ENCODE measurements at places on chromosomes 6 and 20.

DNA sequence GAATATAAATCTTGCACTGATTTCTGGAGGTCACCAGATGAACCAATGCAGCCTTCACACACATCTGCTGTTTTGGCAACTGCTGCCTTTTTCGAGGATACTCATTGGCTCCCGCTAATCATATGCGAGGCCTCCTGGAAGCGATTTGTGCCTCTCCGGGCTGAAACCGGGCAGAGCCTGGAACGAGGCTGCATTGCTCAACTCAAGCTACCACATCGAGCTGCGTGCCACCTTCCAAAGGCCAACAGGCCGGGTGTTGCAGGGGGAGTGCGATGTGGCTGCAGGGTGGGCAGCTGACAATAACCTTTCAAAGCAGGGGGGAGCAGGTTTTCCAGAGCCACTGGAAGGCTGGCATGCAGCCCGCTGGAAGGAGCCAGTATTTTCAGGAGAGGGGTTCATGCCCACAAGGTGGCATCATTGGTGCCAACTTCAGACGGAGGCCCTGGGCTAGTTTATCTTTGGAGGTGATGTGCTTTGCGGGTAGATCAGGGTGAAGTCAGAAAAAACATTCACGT is 122.6 kb upstream of the IFNGR1 start:
- DNase-seq = no peak

DNA sequence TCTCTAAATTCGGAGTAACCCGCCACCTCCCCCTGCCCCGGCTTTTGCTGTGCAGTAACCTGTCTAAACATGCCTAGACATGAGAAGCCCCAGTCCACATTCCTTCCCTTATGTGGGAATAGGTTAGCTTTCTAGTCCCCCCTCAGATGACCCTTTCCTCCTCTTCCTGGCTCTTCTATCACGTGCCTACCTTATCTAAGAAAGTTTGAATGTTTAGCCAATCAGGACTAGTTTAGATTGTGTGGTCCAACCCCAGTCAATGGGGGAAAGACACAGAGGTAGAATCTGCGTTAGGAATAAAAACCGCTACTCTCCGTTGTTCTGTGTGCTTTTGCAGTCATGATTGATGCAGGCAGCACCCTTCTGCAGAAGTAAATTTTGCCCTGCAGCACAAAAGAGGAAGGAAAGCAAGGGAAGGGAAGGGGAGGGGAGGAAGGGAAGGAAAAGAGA is 69.0 kb upstream of the CD93 start:
- no peak for DNase-seq

- no peak for DNase-seq
Observed at GRCh38 chr6:100677240-100677639, 203.9 kb downstream of the ASCC3 start.

DNA sequence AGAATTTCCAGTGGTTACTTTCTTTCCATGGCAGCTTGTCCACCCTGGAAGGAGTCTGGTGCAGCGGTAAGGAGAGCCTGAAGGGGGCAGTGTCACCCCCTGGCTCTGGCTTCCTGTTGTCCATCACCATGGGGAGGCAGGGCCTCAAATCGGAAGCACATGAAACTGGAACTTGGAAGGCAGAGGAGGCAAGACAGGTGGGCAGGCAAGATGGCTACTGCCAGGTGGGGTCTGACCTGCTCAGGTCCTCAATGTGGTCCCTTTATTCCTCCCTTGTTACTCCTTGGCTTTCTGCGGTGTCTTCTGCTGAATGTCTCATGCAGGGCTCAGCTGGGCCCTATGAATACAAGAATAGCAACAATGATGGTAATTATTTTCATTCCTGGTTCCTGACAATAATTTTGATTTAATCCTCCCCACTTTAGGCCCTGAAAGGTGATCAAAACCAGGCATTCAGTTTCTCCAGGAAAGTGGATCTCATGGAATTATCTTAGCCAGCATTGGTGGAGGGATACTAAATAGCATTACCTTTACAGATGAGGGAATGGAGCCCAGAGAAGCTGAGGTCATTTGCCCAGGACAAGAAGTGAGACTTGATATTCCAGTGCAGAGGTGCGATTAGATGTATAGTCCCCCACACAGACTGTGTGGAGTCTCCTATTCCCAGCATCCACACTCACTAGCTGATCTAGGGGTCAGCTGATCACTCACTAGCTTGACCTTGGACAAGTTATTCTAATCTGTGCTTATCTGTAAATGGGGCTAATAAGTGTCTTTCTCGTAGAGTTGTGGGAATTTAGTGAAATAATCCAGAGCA is 17.6 kb upstream of the SNAI1 start:
- no peak for DNase-seq

DNA sequence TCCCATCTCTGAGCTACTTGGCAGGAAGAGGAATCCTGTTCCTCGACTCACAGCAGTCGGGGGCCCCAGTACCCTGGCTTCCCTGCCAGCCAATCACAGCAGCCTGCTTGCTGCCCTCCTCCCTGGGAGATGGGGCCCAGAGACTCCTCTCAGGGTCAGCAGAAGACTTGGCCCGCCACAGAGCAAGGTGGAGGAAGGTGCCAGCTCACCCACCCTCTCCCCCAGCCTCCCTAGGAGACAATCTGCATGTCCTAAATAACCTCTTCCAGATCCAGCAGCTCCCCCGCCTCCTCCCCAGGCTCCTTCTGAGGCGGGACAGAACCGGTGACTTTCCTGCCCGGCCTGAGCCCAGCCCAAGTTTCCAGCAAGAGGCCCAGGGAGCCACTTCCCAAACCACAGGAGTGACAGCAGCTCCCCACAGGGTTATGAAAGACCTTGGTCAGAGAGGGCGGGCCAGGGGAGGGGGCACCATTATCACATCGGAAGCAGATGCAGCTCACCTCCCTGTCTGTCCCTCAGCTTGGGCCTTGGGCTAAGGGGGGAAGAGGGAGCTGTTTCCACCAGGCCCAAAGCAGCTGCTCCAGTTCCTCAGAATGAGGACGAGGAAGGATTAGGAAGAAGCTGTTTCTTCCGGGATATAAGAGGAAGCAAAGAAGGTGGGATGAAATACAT is 2.3 kb downstream of the CCND3 start:
- no peak for DNase-seq
